Bronchus fibroblast of lung (primary cell): ENCODE measurements at places on chromosomes 5 and 9. TPM values are rescaled to one million over a fixed set of nuclear protein-coding genes. Genes with fewer than 3 reads are reported as not detected.

TMED9 gene
- total RNA-seq, result 139 and 146 TPM in 2 replicates

BNC2 gene
- 16.3 and 23.9 TPM in 2 replicates for total RNA-seq

GCNT4 gene
- 0.30 and 0.34 TPM in 2 replicates for total RNA-seq

ASS1 gene
- total RNA-seq, result 22.4 and 23.5 TPM in 2 replicates

FAM163B gene
- total RNA-seq, result not detected in 2 replicates

INPP5E gene
- total RNA-seq, result 10.0 and 11.9 TPM in 2 replicates
